ENCODE measurements at places on chromosomes 6 and 20. TPM values are rescaled to one million over a fixed set of nuclear protein-coding genes. Genes with fewer than 3 reads are reported as not detected.

DNA sequence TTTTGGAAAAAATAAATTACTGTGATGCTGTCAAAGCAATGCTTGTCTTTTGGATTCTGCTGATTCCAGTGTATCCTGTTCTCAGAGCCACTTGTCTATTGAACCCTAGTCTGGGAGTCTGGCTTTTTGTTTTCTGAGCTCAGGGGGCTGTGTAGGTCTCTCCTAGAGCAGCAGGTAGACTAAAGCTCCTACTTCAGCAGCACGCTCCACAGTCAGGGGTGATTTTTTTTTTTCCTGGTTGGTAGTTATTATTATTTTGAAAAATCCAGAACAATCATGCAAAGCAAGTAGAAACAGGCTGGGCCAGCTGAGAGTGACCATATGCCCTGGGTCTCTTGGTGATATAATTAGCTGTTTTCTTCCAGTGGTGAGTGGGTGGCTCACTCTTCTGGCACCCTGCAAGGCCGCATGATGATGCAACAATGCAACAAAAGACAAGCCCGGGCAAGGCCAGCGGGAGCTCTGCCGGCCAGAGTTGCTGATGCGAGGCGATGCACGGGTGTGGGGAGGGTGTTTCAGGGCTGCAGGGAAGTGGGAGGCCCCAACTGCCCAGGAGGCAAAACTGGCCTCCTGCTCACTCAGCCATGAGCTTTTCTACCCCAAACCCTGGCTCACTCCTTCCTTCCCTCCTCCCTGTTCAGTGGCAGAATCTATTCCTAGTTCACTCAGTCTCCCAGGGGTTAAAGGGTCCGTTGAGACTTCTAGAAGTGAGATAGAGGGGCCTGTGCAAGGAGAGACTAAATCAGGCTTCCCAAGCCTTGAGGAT is 11.5 kb upstream of the CDKN1A start:
- DNase-seq: peak; percentile 48

ECT2L gene
- not detected for total RNA-seq

DNA sequence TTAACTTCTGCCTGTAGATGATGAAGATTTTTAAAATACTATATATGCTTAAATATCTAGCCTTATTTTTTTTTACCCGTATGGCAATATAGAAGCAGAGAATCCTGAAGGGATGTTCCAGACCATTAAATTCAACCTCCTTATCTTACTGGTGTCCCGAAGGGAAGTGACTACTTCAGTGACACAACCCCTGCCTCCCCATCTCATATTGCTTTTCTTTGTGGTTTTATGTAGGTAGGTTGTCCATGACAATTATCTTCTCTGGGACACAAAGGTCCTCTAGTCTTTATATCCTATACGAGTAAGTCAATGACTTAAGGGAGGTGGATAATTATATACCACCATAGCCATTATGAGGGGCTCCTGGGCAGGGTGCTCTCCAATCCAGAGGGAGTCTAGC is 57.4 kb upstream of the EMILIN3 start:
- DNase-seq: no peak

- DNase-seq: peak; percentile 51
Observed at GRCh38 chr6:2478200-2478599, 232.8 kb upstream of the GMDS start.

GRCh38 chr20:4026093-4026601 is 10.8 kb upstream of the RNF24 start:
- DNase-seq: peak; percentile 53

DNA sequence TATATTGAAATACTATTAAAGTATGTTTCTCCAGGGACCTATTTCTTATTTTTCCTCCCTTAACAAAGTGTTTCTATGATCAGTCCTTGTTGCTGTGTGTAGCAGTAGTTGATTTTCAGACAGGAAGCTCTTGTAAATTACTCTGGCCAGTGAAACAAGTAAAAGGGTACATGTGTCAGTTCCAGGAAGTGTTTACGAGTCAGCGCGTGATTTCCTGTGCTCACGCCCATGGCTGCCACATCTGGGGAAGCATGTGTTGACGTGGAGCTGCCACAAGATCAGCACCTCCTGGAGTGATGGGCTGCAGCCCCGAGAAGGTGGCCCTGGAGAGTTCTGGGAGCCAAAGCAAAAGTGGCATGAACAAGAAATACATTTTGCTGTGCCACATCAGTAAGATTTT is 38.6 kb upstream of the GGTLC1 start:
- peak; percentile 96 for DNase-seq

- DNase-seq: no peak
Observed at GRCh38 chr20:22723659-22724058, 139.3 kb upstream of the FOXA2 start.

SCUBE3 gene
- total RNA-seq: 0.60 TPM

GRCh38 chr20:675453-676314 is at the start of gene SCRT2:
SCRT2 (minus strand) TSS chr20:675802; CDS start chr20:675601, 201 bp downstream.
- DNase-seq: peak; percentile 77

GRCh38 chr6:72422171-72422570 is 199.7 kb upstream of the KCNQ5 start:
- DNase-seq: no peak

BACH2 gene
- total RNA-seq: 2.8 TPM

GRCh38 chr6:67863346-67863745 is 771.7 kb upstream of the ADGRB3 start:
- DNase-seq: no peak

DNA sequence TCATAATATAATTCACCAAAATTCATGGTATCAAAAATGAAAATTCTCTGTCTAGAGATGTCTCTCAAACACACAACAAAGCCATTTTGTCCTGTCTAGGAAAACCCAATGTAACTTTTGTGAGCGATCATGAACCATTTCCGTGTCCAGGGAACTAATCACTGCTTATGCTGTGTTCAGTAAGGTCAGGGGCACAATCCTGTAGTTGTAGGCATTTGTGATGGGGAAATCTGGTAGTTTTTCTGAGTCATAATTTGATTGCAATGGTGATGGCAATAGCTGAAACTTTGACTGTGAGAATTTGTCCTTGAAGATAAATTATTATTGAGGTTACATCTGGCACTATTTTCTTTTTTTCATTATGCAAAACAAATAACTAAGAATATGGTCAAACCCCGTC is 21.0 kb upstream of the GCLC start:
- no peak for DNase-seq

- no peak for DNase-seq
Observed at GRCh38 chr6:160974304-160974771, 17.2 kb upstream of the MAP3K4 start.

GJA1 gene
- total RNA-seq: 363 TPM

STX16 gene
- 17.2 TPM for total RNA-seq
